ENCODE measurements at places on chromosomes 7 and 10.

GRCh38 chr10:94088926-94089381, 95.2 kb downstream of the PLCE1 start:
- DNase-seq: no peak

DNA sequence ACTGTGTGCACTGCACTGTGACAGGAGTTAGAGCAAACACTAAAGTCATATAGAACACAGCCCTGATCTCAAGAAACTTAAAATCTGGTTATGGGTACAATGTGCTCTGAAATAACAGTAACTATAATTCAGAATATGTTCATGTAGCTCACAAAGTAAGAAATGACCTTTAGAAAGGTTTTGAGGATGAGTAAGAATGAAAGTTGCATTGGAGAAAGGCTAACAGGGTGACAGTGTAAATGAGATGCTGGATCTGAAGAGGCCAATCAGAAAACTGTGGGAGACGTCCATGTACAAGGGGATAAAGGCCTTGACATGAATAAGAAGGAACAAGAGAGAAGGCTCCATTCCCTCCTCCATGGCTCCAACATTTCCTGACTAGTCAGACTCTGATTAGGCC, 124.7 kb downstream of the GRM3 start:
- DNase-seq: no peak

GRCh38 chr10:60873758-60874157, 70.2 kb downstream of the RHOBTB1 start:
- no peak for DNase-seq

DNA sequence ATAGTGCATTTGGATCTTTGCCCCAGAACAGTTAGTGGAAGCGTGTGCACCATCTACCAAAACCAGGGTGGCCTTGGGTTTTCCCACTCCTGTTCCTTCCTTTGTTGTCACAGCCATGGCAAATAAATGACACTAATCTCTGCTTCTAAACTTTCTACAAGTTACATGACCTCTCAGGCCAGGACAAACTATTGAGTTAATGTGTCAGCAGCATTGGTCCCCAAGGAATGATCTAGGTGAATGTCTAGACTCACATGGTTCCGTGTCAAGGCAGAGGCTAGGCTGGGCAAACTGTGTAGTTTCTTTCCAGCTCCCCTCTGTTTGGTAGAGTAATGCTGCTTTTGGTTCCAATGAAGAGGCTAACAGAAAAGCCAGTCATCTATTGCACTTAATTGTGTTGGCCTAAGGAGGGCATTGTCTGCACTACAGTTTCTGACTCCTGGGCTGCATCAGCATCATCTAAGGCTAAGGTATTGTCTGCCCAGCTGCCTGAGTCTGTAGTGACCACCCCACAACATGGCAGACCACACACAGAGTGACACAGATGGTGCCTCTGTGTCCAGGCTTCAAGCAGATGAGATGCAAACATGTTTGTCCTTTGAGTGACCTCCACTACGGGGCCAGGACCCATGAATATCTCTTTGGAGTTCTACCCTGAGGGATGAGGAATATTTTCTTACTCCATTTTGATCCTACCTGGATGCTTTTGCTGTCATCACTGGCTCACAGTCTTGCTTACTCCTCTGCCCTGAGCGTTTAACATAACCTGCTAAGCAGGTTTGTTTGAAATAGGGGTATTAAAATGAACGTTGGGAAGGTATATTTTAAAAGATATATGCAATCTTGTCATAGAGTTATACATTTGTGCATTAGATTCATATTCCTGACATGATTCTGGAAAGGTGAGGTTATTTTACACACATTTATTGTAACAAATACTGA, 1.7 kb downstream of the CYP3A4 start:
- DNase-seq: no peak

DNA sequence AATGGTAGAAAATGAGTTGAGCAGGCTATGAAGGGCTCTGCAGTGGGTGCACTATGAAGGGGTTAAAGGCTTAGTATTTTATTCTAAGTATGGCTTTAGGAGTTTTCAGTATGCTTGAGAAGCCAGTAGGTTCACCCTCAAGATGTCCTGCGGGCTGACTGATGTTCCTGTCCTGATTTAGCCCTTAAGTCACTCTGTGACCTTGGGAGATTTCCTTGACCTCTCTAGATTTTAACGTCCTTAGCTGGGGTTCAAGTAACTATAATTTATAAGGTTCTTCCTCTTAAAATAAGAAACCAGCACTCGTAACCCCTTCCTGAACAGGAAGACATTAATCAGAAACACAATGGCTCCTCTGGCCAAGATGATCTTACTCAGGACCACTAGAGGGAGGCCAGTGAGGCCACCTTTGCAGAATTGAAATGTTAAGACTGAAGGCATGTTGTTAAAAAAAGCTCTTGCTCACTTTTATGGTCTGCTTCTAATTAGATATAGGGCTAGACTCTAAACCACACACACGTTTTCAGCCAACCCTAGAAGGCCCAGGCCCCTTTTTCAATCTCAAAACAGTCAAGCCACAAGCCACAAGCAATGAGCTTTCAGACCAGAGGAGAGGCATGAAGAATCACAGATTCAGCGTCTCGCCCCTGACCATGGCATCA, 41.9 kb downstream of the CDK1 start:
- no peak for DNase-seq

DNA sequence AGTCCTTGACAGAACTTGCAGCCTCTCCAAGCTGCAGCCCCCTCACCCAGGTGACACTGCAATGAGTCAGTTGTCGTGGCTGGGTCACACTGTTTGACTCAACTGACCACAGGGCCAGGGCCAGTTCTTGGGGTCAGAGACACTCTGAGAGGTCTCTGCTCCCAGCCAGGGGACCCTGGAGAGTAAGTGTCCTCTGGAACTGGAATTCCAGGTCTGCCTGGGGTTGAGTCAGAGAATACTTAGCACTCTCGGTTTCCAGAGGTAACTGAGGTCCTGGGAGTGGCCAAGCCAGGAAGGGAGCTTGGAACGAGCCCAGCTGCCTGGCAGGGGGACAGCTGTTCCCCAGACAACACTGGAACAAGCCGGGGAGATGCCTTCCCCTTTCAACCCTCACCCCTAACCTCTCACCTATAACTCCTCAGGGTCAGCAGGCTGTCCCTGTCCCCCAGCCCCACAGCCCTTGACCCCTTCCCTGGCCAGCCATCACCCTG, 2.2 kb upstream of the MYL10 start:
- no peak for DNase-seq

DNA sequence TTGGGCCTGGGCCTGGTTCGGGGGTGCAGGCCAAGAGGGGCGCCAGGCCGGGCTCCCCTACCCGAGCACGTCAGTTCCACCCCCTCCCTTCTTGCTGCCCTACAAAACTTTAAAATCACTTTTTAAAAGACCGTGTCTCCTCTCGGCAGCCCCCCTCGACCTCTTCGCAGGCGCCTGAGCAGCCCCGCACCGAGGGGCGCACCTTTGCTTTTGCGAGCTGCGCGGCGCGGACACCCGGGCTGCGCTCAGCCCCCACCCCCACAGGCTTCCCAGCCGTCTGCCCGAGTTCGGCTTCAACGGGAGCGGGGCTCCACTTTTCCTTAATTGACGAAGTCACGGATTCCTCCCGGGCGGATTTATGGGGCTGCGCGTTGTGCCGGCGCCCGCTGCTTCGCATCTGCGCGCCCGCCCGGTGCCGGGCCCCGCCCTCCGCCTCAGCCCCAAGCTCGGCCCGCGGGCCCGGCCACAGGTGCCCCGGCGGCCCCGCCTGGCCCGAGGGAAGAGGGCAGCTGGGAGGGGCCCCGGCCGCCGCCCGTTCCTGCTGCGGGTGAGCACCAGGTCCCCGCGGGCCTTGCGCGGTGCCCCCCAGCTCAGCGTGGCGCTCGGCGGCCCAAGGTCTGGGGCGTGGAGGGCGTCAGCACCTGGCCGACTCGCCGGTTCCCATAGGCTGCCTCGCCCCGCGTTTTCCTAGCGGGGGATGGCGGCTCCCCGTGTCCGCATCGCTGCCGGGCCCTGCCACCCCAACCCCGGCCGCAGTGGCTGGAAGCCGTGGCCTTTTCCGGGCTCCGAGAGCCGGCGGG, 10.8 kb upstream of the MNX1 start:
- no peak for DNase-seq

- no peak for DNase-seq
Observed at GRCh38 chr10:58723186-58723585, 210.5 kb downstream of the BICC1 start.

DNA sequence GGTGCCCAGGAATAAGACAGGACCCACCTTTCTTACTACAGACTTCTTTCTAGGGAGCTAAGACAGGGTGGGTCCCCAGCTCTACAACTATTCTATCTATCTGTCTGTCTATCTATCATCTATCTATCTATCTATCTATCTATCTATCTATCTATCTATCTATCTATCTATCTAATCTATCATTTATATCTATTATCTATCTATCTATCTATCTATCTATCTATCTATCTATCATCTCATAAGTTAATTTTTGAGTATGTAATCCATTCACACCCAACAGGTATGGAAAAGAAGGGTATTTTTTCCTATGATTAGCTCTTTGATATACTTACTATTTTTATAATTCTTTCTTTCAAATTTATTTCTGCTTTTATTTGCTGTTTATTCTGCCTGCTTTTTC, 55.9 kb downstream of the BAMBI start:
- no peak for DNase-seq

DNA sequence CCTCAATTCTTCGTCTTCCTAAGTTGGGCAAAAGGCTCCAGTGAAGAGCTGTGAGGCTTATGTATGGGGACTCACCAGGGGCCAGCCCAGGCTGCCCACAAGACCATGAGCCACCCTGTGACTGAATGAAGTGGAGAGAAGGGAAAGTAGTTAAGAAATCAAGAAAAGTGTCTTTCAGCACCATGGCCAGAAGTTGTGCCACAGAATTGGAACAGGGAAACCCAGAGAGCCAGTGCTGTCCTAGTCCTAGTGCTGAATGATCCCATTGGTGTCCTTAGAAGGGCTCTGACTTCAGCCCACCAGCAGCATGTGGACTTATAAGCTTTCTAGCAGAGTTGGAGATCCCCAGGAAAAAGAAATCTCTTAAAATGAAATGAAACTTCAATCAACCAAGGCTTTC, 37.0 kb upstream of the CCSER2 start:
- peak; percentile 34 for DNase-seq

- DNase-seq: no peak
Observed at GRCh38 chr7:157570531-157571200, 233.9 kb downstream of the DNAJB6 start.

DNA sequence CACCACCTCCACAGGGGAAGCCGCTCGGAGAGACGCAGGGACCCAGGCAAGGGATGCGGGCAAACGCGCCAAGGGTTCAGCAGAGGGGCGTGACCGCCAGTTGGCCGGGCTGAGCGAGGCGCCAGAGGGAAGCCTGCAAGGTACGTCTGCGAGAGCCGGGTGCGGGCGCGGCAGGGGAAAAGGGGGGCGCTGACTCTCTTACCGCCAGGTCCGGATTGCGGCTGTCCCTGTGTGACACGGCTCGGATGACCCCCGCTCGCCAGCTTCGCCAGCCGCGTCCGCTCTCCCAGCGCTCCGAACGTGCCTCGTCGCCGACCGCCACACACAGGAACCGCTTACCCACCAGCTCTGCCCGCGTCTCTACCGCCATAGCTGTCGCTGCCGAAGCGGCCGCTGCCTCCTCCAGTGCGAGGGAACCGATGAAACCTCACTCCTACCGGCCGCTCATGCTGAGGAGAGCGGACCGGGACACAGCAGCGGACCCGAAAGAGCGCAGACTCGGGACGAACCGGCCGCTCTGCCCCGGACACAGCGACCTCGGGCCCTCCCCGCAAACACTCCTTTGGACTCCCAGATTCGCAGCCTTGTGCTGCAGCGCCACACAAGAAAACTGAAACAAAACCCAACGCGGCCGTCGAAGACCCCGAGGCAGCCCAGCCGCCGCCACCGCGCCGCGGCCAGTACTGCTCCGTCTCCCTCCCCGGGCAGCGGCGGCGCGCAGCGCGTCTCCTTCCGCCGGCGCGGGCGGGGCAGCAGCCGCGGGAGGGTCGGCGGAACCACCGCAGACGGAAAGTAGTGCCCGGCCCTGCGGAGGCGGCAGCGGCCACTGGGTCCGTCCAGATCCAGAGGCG, at the start of gene JMJD1C:
TSS of gene JMJD1C (minus strand) at position 685 of the 851 bp plus-strand sequence. CDS start at position 370, 315 bp downstream.
- DNase-seq: peak; percentile 71

GRCh38 chr10:112896273-112896672, 53.8 kb upstream of the TCF7L2 start:
- no peak for DNase-seq

- no peak for DNase-seq
Observed at GRCh38 chr10:22667093-22667480, 47.3 kb downstream of the PIP4K2A start.

GRCh38 chr10:132486539-132487121, 51.0 kb upstream of the INPP5A start:
- no peak for DNase-seq

DNA sequence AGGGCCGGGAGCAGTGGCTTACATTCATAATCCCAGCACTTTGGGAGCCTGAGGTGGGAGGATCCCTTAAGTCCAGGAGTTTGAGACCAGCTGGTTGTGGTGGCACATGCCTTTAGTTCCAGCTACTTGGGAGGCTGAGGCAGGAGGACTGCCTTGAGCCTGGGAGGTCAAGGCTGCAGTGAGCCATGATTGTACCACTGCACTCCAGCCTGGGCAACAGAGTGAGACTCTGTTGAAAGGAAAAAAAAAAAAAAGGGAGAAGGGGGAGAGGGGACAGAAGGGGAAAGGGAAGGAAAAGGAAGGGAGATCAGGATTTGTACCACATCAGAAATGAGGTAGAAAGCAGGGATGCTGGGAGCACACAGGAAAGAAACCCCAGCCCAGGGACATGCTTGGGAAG, 38.7 kb upstream of the SVOPL start:
- DNase-seq: no peak

- DNase-seq: no peak
Observed at GRCh38 chr7:152910545-152911225, 151.1 kb downstream of the ACTR3B start.

GRCh38 chr10:48511875-48512231, 93.0 kb downstream of the ARHGAP22 start:
- no peak for DNase-seq

- peak; percentile 17 for DNase-seq
Observed at GRCh38 chr7:2016021-2016631, 216.6 kb downstream of the MAD1L1 start.

DNA sequence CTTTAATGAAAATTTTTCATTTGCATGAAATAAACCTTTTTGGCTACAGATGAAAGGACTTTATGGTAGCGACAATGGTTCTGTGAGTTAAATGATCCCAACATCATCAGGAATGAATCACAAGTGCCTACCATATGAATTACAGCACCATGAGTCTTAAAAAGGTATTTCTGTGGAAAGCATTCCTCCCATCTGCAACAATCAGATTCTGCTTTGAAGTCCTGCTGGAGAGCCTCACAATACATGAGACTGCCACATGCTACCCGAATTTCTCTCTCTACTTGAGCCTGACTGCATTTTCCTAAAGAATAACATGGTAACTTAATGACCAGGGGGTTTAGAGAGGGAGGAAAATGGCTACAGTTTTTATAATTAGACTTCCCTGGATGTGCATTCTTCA, 190.3 kb downstream of the TWIST1 start:
- DNase-seq: no peak

Data from activated naive CD4-positive, alpha-beta T cell treated with anti-CD3 and anti-CD28 coated beads, Interleukin-2, amount 10 ng/mL, durations not matched to agents 7 days and 5 days (primary cell).